OCI-M1 (cell line): ENCODE measurements at places on chromosomes 7 and 10.

- no peak for DNase-seq
These were observed 12.2 kb upstream of the TPK1 start for GRCh38 chr7:144848078-144848477.

GRCh38 chr10:63595072-63595471 lies 73.9 kb downstream of the REEP3 start:
- DNase-seq, result no peak

GRCh38 chr7:50477640-50478039 lies 27.5 kb upstream of the FIGNL1 start:
- DNase-seq, result no peak

GRCh38 chr10:123494301-123494808 lies 171.8 kb upstream of the GPR26 start:
- DNase-seq, result no peak

GRCh38 chr7:24036033-24036412 lies 248.0 kb upstream of the NPY start:
- peak; percentile 36 for DNase-seq

DNA sequence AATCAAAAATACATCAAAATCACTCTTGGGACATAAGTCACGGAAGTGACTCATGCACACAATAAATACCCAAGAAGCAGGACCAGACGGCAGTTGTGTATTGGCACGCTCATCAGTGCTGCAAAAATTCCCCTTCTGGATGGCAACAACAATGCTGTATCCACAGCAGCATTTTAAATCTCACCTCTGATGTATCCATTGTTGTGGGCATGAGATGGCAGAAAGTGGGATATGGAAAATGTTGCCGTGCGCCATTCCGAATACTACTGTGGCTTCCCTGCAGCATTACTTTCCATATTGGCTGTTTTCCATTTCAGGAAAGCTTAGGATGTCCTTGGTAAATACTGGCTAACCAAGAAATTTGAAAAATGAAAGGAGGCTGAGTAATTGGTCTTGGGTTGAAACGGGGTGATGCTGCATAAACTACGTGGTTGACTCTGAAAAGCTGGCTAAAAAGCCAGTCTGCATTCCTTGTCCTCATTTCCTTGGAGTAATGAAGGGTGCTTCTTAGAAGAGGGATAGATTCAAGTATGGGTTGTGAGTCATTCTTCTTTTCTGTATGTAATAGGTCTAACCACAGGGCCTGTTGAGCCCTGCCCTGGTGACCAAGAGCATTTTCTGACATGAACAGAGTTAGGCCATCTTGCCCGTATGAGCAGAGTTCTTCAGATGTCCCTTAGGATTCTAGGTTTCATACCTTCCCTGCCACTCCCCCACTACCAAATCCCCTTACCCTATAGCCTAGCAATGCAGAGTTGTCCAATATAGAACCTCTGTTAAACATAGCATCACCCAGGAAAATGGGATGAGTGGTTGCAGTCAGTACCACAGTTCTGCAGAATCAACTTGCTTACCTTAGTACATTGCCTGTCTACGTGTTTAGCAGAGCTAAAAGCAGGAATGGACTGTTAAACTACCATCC lies 36.3 kb upstream of the TOMM7 start:
- no peak for DNase-seq

GRCh38 chr10:14293526-14293925 lies 37.2 kb downstream of the FRMD4A start:
- DNase-seq, result no peak

DNA sequence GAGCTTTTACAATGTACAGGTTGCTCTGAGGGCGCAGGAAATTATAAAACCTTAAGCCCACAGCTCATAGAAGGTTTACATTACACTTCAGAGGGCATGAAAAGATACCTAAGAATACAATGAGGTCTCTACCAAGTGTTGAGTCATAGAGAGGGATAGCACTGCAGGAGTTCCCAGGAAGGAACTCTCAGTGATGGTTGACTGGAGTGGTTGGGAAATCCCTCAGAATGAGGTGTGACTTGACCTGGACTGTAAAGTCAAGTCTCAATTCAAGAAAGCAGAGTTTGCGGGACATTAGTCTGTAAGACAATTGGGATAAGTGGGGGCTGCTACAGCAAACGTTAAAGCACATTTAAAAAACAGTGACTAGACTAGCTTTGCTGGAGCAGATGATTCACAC lies 21.9 kb downstream of the TNKS2 start:
- DNase-seq, result no peak

GRCh38 chr10:3527869-3528268 lies 257.1 kb downstream of the KLF6 start:
- no peak for DNase-seq

DNA sequence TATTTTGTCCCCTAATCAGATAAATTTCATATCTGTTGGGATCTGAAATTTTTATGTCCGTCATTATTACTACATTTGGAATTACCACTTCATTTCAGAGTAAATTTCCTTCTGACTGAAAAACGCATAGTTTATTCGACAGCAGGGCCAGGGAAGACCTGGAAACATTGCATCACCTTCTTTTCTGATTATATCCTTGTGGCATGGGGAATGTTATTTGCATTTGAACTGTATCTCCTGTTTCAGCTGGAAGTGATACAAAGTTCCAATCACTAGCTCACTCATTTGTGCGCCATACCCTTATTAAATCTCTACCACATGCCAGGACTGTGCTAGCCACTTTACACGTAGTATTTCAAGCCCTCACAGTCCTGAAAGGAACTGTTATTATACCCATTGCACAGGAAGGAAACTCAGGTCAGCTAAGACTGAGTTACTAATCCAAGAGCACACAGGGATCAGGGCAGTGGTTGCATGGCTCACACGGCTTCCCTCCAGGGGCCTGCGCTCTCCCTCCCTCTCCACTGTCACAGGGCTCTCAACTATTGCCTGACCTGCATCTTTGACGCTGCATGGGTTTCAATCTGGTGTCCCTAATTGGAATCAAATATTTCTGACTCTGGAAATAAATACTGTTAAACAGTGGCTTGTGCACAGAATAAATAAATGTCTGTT lies 84.4 kb upstream of the NANOS1 start:
- DNase-seq, result no peak

DNA sequence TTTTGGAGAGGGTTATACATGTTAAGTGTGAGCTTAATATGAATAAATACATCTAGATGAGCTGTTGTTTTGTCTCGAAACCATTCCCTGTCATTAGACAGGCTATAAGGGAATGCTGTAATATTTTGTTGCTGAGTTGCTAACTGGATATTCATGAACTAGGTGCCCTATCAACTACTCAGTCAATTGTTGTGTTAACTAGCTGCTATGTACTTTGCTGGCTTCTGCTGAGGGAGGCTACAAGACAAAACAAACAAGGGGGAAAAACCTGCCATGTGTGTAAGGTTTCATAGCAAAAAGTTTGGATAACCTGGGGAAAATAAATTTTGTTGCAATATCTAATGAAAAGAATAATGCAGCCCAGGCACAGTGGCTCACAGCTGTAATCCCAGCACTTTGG lies 110.4 kb downstream of the CSTF2T start:
- no peak for DNase-seq

GRCh38 chr7:155296006-155296787 lies 1.5 kb upstream of the INSIG1 start:
- no peak for DNase-seq

DNA sequence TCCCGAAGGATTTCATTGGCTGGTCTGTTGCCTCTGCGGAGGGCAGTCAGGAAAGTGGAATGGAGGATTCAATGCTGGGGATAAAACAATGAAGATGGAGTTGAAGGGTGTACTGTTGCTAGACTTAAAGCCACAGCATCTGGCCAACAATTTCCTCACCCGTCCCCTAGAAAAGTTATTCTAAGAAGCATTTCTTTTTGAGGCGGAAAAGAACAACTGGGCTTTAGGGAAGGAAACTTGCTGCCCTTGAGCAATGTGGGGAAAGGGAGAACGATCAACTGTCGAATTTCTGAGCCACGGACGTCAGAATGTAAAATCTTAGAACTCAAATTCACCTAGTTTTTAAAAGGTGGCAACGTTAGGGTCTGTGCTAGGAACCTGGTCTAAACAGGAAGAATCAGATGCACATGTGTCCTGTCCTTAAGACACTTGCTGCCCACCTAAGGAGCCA lies 664 bp downstream of the FMC1 start:
- no peak for DNase-seq

DNA sequence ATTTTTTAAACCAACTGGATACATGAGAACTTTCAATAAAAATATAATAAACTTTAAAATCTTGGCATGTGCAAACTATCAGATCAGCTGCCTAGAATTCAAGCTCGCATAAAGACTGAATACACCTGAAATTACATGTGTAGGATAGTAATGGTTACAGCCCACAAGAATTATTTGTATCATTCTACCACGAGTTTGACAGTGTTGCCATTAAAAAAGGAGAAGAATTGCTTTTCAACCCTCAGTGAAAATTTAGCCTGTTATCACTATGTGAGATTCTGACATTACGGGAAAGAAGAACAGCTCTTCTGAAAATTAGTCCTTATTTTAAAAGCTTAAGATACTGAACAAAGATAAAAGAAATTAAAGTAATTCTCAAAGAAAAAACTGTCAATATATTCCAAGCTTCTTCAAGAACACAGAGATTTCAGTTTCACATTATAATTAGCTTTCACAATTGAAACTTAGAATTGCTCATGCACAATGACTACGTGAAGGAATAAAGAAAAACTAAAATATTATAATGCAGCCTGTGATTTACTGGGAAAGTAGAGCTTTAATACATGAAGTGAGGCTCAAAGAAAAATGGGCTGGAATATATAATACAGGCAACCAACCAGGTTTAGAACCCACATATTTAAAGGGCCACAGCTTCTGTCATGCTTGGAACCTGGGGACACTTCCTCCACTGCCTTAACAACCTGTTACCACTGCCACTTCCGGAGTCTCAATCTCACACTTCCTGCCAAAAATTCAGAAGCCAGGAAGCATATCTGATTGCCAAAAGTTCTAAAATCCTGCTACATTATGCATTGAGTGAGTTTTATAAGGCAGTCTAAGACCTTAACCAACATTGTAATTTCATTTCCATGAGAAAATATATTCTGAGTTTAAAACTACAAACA lies 23.2 kb downstream of the TPK1 start:
- no peak for DNase-seq

DNA sequence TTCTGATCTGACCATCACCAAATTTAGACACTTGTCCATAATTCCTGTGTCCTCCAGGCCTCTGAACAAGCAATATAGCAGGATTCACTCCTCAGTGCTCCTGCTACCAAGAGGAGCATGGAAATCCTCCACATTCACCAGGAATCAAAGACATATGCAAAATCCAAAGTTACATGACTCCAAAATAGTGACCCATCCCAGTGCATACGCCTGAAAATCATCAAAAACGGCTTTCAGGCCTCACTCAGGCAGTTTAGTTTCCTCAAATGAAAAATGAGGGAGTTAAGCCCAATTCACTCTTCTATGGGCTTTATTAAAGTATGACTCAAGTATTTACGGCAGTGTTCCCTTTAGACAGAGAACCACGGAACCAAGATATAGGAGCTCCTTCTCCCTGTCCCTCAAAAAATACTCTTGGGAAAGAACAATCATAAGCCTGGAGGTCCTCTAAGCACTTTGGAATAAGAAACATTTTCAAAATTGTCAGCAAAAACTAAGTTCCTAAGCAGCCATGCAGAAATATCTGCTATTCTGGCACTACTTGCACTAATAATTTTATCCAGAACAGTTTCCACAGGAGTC lies 240.7 kb downstream of the PARD3 start:
- DNase-seq, result no peak

GRCh38 chr10:59362959-59363381 lies 621 bp upstream of the FAM13C start:
- no peak for DNase-seq

GRCh38 chr7:1065585-1066241 lies 21.4 kb downstream of the GPR146 start:
- DNase-seq, result peak; percentile 79

DNA sequence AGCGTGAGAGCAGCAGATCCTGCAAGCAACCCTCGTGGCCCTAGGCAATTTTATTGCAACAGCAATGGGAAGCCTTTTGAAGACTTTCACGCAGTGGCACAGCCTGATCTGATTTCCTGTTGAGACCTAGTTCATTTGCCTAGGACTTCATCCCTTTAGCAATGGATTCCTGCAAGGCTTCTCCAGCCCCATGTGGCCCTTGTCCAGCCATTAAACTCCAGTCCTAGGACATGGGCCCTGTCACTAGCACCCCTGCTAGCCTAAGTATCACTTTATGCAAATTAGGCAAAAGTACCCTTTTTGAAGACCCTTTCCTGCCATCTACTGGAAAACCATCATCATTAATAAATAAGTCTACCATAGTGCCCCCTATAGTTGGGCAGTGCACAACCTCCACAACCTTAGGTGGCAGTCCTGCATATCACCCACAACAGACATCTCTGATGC lies 379.4 kb downstream of the GALNT17 start:
- DNase-seq, result peak; percentile 12

GRCh38 chr7:1761774-1762173 lies 91.7 kb downstream of the ELFN1 start:
- DNase-seq, result no peak

DNA sequence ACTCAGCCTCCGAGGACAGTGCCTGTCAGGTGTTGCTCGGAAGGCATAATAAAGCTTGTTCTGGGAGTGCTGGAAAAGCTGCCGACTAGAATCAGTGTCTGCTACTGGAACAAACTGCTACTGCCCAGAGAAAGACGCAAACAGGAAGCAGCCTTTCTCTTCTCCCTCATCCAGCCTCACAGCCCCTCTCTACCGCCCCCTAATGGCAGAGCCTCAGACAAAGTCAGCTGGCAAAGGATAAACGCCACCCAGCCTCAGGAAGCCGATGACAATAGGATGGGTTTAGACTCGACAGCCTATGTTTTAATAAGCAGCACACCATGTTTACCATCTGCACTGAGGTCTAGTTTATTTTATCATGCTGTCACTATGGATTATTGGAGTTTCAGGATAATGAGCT lies 169.5 kb upstream of the LYZL1 start:
- peak; percentile 37 for DNase-seq

DNA sequence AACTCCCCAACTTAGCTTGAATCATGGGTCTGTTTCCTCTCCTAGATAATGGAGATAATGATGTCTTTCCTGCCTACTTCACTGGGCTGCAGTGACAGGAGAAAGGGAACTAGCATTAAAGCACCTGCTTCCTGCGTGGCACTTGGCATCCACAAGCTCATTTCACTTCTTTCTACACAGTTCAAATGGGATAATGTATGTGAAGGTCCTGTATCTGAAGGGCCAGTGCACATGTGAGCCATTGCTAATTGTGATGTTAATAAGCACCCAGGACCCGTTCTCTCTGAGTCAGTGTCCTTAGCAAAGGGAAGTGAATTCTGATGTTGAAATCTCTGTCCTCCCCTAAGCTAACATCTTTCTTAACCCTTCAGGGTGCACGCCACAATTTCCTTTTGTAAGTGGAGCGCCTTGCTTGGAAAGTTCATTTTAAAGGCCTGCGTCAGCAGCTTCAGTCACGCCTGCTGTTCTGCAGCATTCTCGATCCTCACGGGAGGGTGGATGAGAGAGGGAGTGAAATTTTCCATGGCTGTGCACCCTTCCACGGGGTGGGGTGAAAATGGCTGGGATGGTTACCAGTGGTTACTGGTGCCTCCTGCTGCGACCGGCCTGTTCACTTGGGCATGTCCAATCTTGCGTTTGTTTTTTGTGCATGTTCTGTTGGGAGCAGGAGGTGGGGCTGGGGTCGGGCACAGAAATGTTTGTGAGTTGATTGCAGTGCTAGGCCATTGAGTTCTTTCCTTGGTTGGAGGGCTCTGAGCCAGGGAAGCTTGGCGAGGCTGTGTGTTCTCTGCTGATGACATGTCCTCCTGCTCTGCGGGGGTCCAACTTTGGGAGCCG lies 59.2 kb downstream of the HK1 start:
- DNase-seq, result no peak

- no peak for DNase-seq
These were observed 12.7 kb downstream of the RPP30 start for GRCh38 chr10:90884431-90884830.

- DNase-seq, result no peak
These were observed 11.8 kb downstream of the EPHA1 start for GRCh38 chr7:143396625-143397556.
